Stimulated activated CD8-positive, alpha-beta memory T cell treated with anti-CD3 and anti-CD28 coated beads, Interleukin-12 subunit alpha, Interleukin-12 subunit beta, amount 100 ng/mL, for 1 hour (primary cell): ENCODE measurements at places on chromosomes 12 and 14.

DNA sequence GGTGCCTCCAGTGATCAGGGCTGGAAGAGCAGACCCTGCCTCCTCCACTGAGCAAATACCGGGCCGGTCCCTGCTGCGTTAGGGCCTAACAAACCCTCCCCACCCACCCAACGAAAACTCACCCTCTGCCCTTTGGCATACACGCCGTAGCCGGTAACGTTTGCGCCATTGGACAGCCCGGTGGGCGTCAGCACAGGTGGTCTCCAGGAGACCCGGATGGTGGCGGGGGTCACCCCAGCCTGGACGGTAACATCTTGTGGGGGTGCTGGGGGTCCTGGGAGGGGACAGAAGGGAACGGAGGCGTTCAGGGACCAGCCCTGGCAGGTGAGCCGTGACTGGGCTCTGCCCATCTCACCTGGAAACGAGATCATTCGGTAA lies 100.5 kb downstream of the PIWIL1 start:
- no peak for DNase-seq

DNA sequence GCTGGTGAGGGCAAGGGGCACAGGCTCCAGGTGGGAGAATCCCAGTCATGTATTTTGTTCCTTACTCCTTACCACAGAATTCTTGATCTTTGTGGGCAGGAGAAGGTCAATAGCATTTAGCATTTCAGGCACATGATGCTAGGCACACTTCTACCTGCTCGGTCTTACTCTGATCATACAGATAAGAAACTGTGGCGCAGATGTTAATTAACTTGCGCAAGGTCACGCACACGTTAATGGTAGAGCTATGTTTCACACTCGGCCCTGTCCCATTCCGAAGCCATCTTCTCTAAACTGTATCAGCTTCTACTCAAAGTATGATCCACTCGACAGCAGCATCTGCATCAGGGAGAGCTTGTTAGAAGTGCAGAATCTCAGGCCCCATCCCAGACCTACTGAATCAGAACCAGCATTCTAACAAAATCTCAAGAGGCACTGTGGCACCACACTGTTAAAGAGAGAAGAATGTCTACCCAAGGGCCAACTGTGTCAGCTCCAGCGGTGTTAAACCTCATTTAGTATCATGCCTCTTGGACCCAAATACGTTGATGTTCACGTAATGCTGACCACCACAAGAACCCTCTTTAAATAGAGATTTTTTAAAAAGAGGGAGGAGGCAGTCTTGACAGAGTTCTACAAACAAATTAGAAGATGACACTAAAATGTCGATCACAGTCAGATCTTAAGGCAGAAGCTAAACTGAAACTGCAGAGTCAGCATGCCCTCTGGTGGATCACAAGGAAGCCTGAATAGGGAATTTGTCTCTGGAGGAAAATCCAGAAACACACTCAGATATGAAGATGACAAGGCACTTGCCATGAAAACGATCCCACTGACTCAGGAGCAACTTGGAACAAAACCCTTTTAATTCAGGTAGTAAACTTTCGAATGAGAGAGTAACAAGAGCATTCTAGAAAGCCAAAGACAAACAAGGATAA lies 7.3 kb downstream of the STXBP6 start:
- no peak for DNase-seq

DNA sequence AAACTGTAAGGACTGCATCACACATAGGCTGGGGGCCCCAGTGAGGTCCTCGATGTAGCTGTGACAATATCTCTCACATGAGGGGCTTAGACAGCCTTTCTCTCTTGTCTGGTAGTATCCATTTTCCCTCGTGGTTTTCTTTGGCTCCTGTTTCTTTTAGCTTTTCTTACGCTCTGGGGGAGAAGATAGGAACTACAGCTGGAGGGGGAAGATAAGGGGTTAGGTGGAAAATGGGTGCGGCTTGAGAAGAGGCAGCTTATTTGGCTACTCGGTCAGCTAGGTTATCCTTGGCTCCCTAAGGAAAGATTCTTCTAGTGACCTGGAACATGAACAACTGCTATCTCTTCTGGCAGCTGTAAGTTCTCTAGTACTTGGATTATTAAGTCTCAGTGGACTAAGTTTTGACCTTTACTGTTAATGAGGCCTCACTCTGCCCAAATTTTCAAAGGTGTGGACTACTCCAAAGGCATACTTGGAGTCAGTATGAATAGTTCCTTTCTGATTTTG lies 28.7 kb upstream of the CPNE8 start:
- DNase-seq = no peak

- no peak for DNase-seq
These were observed 119.2 kb upstream of the EVL start for GRCh38 chr14:99945732-99946651.

DNA sequence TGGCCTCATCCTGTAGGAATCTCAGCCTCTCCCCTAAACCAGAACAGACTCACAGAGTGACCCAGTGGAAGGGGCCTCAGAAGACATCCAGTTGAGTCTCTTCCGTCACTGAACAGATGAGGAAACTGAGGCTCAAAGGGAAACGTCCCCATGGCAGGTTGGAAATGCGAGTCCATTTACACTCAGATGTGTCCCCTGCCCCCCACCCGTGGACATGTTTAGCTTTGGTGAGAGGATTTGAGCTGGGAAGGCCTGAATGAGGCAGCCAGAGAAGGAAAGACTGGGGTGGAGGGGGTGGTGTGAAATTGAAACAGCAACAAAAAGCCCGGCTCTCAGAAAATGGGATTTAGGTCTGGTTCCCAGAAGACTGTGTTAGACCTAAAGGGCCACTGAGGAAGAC lies 1.7 kb downstream of the FAIM2 start:
- no peak for DNase-seq

GRCh38 chr12:91176358-91176757 lies 6.3 kb downstream of the DCN start:
- no peak for DNase-seq

DNA sequence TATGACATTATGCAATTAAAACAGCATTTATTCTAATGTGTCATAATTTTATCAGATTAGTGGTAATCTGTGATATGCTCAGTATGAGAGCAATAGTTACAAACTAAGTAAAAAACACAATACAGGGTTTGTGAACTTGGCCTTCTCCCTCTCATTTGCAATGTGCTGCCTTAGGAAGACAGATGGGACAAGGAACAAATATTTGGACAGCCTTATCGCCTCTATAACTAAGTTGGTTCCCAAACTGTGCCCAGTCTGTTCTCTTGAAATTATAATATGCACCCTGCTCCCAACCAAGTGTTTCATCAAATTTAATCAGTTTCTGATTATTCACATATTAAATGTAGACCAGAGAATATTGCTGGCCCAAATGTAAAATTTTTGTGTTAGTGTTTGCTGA lies 22.7 kb downstream of the MGST1 start:
- no peak for DNase-seq

DNA sequence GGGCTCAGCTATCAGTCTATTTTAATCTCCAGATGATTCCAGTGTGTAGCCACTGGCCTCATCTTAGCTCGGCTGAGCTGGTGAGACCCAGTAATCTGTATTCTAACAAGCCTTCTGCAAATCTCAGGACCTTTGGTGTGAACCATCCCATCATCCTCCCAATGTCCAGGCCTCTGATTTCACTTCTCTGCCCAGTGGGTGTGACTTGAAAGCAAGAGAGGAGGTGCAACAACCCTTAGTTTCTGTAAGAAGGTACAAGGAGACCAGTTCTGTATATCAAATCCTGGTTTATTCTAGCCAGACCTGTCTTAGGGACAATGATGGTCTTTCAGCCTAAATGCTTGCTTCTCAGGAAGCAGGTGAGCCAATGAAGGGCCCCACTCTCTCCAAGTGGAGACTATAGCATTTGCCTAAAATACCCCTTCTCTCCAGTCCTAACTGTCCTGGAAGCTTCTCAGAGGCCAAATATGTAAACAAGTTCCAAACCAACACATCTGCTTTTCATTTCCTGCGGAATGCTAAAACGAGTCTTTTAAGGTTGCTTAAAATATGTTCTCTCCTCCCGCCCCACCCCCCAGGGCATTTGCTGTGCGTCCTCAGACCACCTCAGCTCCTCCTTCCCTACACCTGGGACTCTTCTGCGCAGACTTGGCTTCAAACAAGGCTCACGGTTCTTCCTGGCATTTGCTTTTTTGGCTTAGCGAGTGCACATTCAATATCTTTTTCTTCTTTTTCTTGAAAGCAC lies 78.4 kb upstream of the FUT8 start:
- DNase-seq = no peak

- DNase-seq = no peak
These were observed 4.8 kb downstream of the EPYC start for GRCh38 chr12:90999966-91000365.
